ENCODE measurements at places on chromosomes 13 and 19.

DNA sequence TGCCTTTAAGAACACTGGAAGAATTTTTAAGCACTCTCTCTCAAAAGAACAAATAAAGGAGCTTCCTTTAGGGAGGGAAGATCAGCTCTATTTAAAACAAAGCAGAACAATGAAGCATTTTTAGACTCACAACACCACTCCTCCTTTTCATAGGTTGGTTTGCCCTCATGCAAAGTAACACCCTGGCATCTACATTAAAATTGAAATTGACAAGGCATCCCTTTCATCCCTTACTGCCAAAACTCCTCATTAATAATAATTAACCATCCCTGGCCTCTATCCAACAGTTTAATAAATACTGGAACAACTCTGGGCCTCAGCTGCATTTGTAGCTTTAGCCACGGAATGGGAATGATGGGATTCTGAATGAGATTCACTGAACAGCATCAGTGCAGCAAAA lies 929.1 kb downstream of the PCDH9 start:
- no peak for DNase-seq

DNA sequence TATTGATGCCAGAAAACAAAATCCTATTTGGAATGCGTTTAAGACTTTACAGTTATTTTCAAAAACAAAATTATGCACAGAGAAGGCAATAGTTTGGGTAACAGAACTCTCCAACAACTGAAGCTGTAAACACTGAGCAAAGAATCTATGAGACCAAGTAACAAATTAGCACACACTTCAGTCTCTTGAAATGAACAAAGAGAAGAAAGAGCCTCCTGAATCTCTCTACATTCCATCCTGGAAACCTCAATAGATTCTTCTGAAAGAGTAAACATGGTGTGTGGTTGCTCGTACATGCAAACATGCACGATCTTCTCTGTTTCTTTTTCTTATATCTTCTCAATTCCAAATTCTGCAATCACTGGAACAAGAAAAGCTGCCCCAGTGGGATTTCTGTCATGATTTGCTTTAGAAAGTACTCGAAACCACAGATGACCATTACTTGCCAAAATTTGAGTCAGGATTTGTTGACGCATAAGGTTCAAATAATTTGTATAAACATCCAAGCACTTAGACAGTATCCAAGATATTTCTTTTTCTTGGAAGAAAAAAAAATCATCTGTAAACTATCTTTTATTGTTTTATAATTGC lies 137.9 kb upstream of the DACH1 start:
- no peak for DNase-seq

- DNase-seq, result no peak
These were observed 107.8 kb upstream of the TNFSF11 start for GRCh38 chr13:42466123-42466522.

- DNase-seq, result no peak
These were observed 271.2 kb downstream of the ENOX1 start for GRCh38 chr13:43515531-43515930.

DNA sequence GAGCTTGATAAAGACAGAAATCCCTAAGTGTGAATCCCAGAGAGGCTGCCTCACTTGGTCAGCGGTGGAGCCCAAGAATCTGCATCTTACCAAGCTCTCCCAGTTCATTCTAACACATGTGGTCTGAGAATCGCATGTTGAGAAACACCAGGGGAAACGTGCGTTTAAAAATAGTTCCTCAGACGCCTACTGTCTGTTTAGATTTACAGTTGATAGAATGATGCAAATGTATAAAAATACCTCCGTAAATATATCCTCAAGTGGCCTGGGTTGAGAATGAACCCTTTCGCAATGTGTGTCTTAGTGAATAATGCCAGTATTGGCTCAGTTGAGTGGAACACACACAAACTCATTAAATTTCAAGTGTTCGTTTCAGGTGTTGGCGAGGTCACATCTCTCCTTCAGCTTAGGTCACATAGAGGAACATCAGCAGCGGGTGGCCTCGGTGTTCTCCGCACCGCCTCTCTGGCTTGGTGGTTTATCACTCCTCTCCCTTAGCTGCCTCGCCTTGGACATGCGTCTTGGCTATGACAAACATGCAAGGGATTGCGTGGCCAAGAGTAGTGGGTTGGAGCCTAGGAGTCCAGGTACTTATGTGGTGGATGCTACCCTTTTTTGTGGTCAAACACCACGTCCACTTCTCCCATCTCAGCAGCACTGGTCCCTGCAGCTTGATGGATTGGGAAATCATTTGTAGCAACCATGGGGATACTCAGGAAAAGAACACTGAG lies 117.6 kb upstream of the SPATA13 start:
- DNase-seq, result no peak

DNA sequence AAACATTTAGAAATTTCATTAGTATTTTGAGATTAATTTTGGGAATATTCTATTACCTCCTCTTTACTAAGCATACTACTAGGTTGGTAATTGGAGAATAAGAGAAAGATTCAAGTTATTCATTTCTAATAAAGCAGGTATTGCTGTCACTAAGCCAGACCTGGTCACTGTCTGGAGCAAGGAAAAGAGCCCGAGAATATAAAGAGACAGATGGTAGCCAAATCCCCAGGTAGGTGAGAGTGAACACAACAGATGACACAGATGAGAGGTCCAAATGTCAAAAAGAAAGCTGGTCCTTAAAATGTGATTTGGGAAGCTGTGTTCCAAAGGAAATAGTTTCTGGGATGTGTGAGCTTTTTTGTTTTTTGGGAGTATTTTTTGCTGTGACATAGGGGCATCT lies 128.6 kb downstream of the ZNF100 start:
- no peak for DNase-seq

DNA sequence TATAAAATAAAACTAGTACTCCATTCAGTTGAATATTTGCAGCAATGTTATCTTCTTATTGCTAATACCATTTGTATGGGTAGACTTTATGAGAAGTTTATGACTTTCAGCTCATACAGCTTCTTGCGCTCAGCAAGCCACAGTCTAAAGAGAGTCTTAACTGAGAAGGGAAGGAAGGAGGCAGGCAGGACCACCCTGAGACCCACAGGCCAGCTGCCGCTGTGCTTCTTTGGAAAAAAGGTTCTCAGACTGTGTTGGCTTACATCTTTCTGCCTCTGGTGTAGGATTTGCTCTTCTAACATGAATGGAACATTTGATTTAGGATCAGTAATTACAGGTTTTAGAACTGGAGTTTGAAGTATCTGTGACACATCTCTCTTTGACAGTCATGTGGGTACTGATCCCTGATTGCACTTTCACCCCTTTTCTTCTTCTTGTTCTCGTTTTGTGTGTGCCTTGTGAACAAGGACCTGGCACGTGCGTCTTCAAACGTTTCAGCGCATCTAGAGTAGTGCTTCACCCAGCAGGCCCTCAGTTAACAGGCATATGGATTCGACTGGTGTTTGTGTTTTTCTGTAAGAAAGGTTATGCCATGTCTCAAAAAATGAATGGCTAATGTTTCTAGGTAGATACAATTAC lies 7.1 kb upstream of the GPR18 start:
- DNase-seq, result no peak

DNA sequence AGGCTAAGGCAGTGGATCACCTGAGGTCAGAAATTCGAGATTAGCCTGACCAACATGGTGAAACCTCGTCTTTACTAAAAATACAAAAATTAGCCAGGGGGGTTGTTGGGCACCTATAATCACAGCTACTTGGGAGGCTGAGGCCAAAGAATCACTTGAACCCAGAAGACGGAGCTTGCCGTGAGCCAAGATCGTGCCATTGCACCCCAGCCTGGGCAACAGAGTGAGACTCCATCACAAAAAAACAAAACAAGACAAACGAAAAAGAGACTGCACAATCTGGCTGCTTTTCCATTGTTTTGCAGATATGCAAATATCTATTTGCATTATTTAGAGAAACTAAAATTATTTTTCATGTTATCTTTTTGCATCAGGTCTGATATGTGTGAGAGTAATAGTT lies 83.6 kb downstream of the ZNF486 start:
- no peak for DNase-seq

- no peak for DNase-seq
These were observed 39.3 kb downstream of the BRD4 start for GRCh38 chr19:15292847-15293582.

GRCh38 chr13:48570216-48570828 lies 37.4 kb upstream of the RCBTB2 start:
- no peak for DNase-seq

- DNase-seq, result no peak
These were observed 235.8 kb downstream of the EFNB2 start for GRCh38 chr13:106299621-106300020.

DNA sequence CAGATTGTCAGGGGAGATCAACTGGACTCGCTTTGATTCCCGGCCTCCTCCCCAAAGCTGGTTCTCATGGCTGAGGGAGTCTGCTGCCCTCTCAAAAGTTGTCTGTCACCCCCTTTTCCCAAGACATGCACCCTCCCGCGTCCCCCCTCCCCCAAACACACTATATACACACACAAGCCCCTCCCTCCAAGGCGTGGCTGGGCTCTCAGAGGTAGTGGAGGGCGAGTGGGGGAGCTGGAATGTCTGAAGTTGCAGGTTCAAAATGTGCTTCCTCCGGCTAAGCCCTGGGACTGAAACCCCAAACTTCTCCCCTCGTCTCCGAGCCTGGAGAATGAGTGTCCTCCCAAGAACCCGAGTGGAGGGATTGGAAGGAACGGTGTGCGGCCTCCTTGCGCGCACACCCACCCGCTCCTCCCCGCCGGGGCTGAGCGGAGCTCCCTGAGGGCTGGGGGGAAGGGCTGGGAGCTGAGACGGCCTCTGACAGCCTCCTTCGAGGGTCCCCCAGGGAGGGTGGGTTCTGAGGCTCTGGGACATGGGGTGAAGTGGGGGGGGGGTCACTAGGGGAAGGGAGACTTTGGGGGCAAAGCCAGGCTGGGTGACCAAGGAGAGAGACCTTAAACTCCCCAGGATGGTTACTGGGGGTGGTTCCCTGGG lies 9.9 kb upstream of the MEIS3 start:
- no peak for DNase-seq

- DNase-seq, result peak; percentile 95
These were observed at the start of gene ZNF878 for GRCh38 chr19:12052497-12053169. TSS of gene ZNF878 (minus strand) at chr19:12052961. CDS start at chr19:12052801, 160 bp downstream.

DNA sequence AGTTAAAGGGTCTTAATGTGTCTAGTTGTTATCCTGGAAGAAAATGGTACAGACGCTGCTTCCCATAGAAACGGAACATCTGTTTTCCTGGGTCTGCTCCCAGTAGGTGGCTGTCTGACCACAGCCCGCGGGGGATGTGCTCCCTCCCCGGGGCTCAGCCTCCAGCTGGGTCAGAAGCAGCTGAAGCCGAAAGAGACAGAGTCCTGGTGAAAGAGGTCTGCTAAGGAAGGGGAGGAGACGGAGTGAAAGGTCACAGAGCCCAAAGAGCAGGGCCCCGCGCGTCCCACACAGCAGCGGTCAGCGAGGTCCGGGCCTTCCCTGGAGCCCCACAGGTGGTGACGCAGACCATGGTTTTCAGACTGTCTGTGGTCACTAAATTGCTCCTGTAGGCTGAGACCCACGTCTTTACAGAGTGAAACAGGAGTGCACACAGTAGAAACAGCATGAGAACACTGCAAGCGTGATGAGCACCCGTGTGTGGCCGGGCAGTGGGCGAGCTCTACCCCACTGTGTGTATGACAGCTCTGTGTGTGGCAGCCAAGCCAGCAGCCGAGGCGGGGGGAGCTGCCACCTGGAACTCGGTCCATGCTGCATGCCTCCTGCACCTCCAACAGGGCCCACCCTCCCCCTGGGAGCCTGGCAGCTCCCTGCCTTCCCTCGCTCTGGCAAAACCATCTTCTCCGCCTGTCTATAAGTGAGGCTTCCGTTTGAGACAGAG lies 52.0 kb upstream of the C13orf46 start:
- DNase-seq, result no peak

GRCh38 chr13:100491164-100491842 lies 97.3 kb downstream of the GGACT start:
- DNase-seq, result no peak

DNA sequence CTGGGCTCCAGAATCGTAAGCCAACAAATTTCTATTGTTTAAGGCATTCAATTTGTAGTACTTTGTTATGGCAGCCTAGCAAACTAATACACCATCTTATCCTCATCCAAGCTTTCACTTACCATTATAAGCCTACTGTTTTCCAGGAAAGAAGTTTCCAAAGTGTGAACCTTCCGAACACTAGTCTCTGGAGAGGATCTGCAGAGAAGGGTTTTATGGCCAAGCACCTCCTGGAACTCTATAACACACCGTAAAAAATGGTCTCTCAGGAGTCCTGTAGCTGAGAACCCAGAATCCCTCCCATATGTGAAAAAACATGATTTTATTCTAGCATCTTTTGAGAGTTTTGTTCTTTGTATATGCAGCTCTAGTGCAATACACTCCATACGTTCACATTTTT lies 142.1 kb downstream of the POSTN start:
- DNase-seq, result no peak

GRCh38 chr19:31317093-31317492 lies 32.1 kb downstream of the TSHZ3 start:
- no peak for DNase-seq

DNA sequence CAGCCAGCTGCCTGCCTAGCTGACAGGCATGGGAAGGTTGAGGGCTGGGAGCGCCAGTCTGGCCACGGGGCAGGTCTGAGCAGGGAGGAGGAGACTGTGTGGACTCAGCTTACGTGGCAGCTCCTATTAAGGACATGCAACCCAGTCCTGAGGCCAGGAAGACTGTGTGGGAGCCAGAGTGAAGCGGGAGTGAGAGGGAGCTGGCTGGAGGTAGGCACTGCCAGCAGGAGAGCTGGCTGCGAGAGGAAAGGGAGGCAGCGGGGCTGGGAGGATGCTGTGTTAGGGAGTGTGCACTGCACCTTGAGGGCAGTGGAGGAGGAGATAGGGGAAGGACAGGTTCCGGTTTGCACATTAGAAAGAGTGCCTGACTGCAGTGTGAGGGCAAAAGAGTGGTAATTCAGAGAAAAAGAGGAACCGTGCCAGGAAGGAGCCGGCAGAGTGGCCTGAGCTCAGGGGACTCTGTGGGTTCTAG lies 99.2 kb downstream of the SLC7A1 start:
- DNase-seq, result no peak

GRCh38 chr19:6821639-6822310 lies 49.3 kb downstream of the VAV1 start:
- no peak for DNase-seq

DNA sequence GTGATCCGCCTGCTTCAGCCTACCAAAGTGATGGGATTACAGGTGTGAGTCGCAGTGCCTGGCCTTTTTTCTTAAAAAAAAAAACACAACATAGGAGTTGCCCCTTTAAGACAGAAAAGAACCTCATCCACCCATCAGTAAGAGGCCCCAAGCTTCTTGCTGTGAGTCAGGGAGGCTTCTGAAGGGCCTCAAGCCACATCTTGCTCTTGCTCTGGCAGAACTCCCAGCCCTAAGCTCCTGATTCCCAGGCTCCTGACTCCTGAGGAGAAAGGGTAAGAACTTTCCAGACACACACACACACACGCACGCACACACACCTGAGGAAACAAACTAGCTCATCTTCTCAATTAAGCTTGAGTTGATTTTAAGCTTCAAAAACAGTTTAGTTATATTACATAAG lies 6.9 kb downstream of the ETFB start:
- DNase-seq, result no peak

All from ecto neural progenitor cell (in vitro differentiated cells).